ENCODE measurements at places on chromosomes 1 and 21. TPM values are rescaled to one million over a fixed set of nuclear protein-coding genes. Genes with fewer than 3 reads are reported as not detected.

The INAVA gene
- 0.07 TPM for polyA plus RNA-seq

GRCh38 chr1:97784661-97785060 is 136.2 kb downstream of the DPYD start:
- DNase-seq = no peak

- DNase-seq = no peak
These were observed 2.4 kb downstream of the TMEM125 start for GRCh38 chr1:43272161-43272560.

DNA sequence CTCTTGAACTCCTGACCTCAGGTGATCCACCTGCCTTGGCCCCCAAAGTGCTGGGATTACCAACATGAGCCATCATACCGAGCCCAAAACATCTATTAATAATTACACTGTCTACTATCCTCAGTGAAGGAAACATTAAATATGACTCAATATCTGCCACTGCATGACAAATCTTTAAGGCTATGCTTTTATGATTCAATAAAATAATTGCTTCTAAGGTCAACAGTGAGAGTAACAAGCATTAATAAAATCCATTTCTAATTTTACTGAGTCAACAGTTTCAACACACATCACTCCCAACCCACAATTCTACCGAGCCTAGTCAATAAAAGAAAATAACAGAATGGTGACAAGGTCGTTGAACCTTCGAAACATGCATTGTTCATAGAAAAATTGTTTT is 125.5 kb upstream of the CHRM3 start:
- DNase-seq = no peak

The CERS2 gene
- polyA plus RNA-seq = 126 TPM

GRCh38 chr1:67537667-67538018 is 107.4 kb upstream of the SERBP1 start:
- no peak for DNase-seq

The BMP8B gene
- 0.03 TPM for polyA plus RNA-seq

- no peak for DNase-seq
These were observed 25.7 kb downstream of the CNST start for GRCh38 chr1:246591958-246592357.

- peak; percentile 90 for DNase-seq
These were observed 31.4 kb upstream of the PCBP3 start for GRCh38 chr21:45611939-45612664.

DNA sequence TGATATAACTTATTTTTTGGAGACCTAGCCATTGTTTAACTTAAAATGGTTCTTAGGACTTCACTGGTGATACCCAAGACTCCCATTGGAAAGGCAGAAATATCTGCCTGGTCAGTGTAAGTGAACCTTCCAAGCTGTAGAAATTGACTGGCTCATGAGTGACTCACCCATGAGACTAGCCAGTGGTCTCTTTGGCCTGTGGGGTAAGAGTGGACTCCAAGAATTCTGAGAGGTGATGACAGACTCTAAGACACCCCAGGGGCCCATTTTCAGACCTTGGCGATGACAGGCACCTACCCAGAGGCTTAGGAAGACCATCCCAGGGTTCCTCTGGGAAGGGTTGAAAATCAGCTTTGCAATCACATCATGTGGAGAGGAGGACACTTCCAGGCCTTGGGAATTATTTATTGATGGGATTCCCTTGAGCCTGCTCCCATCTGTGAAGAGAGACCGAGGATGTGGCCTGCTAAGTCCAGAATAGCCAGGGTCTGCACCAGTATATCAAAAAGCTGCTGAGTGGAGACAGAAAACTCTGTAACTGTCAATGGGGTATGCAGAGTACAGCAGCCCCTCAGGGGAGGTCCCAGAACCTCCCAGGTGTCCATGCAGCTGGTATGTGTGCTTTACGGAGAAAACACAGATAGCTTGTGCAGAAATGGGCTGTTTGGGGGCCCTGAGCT is 78.9 kb downstream of the KAZN start:
- no peak for DNase-seq

The IFFO2 gene
- polyA plus RNA-seq = 18.2 TPM

- DNase-seq = peak; percentile 64
These were observed 43.2 kb downstream of the SLC44A3 start for GRCh38 chr1:94863297-94863911.

GRCh38 chr1:6037338-6037762 is 8.3 kb upstream of the KCNAB2 start:
- DNase-seq = peak; percentile 34

The CHI3L1 gene
- 0.17 TPM for polyA plus RNA-seq

- DNase-seq = no peak
These were observed 100.4 kb downstream of the FGGY start for GRCh38 chr1:59397139-59397858.

GRCh38 chr1:205991237-205991636 is 12.0 kb downstream of the RAB7B start:
- DNase-seq = peak; percentile 72

The TAS1R1 gene
- 0.05 TPM for polyA plus RNA-seq

Data from IMR-90 (cell line).